NCI-H187 (cell line): ENCODE measurements at places on chromosomes 2 and 18.
A peak's percentile ranks its signal among the peaks of the same experiment; 100 is the strongest.

DNA sequence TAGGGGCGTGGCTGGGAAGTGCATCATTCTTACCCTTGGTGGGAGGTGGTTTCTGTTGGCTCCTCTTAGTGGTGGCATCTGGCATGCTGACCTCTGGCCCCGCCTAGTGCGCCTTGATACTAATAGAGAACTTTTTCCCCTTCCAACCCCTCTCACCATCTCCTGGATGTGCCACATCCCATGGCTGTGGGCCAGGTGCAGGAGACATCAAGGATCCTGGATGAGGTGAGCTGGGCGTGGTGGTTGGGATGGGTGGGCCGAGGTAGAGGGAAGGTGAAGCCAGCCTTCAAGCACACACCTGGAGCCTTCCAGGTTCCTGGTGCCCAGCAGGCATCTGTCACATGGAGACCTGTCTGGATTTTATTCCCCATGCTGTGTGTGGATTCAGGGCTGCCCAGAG lies 149.2 kb downstream of the DYSF start:
- no peak for DNase-seq

- DNase-seq: no peak
Measured at GRCh38 chr2:63047321-63048279, 3.0 kb upstream of the OTX1 start.

GRCh38 chr2:169661265-169661664 lies 32.9 kb downstream of the CFAP210 start:
- DNase-seq: peak; percentile 10

DNA sequence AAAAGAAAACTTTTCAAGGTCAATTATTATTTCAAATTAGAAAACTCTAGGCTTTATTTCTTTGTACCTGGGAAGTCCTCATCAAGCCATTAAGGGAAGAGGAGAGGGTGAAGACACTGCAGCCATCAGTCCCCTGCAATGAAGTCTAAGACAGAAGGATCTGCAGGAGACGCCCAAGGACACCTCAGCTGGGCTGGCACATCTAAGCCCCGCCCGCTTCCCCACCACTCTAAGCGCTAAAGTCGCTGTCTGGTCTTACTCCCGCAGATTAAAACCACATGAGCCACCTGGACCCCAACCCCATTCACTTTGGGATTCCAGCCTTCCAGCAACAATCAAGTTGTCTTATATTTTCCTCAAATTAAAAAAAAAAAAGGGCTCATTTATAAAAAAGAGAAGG lies 104.4 kb downstream of the AFF3 start:
- DNase-seq: no peak

DNA sequence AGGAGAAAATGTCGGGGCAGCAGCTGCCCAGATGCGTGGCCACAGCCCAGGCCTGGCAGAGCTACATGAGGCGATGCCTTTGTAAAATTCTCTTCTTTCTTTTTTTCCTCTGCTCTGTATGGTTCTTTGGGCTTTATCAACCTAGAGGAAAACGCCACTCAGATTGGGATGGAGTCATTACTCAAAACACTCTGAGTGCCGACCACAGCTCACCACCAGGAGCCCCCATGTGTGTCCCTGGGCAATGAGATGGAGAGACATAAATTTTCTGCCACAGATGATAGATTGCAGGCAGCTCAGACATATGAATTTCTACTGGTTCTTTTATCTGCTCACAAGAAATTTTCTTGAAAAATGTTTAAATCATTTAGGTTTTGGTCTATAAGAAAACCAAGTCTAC lies 56.0 kb downstream of the PARD6G start:
- no peak for DNase-seq

GRCh38 chr2:129331638-129332037 lies 647.8 kb upstream of the RAB6C start:
- no peak for DNase-seq

DNA sequence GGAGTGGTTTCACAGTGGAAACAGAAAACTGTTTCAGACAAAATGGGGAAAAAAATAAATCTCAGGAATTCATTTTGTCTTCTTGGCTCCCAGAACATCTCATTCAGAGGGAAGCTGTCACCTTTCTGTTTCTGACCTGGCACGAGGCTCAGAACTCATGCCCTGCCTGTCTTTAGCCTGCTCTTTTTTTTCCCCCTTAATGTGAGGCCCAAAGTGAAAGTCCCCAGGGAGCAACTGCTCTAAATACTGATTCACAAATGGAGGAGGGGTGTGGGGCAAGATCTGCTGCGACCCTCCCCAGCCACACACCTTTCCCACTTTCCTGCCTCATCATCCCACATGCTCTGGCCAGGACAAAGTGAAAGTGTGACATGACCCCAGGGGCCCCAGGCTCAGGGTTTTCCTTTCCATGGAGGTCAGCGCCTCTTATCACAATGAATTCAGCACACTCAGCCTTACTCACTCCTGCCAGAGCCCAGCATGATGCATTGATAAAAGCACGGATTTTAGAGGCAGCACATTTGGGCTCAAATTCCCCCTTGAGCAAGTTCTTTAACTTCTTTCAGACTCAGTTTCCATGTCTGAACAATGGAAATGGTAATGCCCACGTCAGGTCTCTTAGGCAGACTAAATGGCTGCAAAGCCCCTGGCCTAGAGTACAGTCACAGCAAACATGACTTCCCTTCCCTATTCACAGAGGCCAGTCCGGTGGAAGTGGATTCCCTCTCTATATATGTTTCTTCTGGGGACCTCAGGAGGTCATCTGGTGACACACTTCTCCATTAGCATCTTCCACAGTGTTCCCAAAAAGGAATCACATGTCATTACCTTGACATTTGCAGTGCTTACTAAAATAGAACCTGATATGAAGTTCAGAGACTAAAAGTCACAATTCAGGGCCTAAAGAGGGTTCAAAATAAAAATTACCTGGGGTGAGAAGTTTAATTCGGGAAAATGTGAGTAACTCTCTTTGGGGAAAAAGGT lies 55.3 kb upstream of the TMEM163 start:
- DNase-seq: no peak
